ENCODE measurements at places on chromosomes 13 and 19. TPM values are rescaled to one million over a fixed set of nuclear protein-coding genes. Genes with fewer than 3 reads are reported as not detected.

The CD37 gene
- 1.1 TPM for total RNA-seq

- no peaks in the 10 kb centered on the region for H3K27me3 ChIP-seq
- H3K36me3 ChIP-seq = no peaks in the 10 kb centered on the region
- DNase-seq = peak; percentile 81
- H3K27ac ChIP-seq = no peak overlapping the region
Observed at GRCh38 chr13:64186071-64186470, 2770.4 kb upstream of the PCDH20 start.

DNA sequence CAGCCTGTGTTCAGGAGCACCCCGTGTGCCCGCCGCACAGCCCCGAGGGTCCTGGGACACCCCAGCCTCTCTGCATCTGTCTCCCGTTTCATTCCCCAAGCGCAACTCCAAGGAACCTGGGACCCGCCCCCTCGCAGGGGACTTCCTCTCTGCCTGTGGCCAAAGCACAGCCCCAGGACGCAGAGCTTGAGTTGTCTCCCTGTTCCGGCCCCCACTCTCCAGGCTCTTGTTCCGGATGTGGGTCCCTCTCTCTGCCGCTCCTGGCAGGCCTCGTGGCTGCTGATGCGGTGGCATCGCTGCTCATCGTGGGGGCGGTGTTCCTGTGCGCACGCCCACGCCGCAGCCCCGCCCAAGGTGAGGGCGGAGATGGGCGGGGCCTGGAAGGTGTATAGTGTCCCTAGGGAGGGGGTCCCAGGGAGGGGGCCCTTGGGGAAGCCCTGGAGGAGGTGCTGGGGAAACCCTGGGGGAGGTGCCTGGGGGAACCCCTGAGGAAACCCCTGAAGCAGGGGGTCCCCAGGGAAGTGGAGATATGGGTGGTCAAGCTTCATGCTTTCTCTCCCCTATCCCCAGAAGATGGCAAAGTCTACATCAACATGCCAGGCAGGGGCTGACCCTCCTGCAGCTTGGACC is 1.3 kb downstream of the HCST start:
- no peaks in the 10 kb centered on the region for H3K36me3 ChIP-seq
- peaks cover 27% of the 10 kb centered on the region for H3K27me3 ChIP-seq
- peaks cover 9% of the 10 kb centered on the region for H3K4me1 ChIP-seq
- peak; percentile 80 for DNase-seq
- peak overlapping the region; percentile 71 for H3K27ac ChIP-seq

GRCh38 chr19:17107546-17108452 is 32.2 kb downstream of the MYO9B start:
- peaks cover 14% of the 10 kb centered on the region for H3K4me1 ChIP-seq
- H3K4me3 ChIP-seq = no peak overlapping the region
- H3K27ac ChIP-seq = peak overlapping the region; percentile 7
- peak; percentile 73 for DNase-seq
- no peaks in the 10 kb centered on the region for H3K27me3 ChIP-seq
- peaks cover 39% of the 10 kb centered on the region for H3K36me3 ChIP-seq

DNA sequence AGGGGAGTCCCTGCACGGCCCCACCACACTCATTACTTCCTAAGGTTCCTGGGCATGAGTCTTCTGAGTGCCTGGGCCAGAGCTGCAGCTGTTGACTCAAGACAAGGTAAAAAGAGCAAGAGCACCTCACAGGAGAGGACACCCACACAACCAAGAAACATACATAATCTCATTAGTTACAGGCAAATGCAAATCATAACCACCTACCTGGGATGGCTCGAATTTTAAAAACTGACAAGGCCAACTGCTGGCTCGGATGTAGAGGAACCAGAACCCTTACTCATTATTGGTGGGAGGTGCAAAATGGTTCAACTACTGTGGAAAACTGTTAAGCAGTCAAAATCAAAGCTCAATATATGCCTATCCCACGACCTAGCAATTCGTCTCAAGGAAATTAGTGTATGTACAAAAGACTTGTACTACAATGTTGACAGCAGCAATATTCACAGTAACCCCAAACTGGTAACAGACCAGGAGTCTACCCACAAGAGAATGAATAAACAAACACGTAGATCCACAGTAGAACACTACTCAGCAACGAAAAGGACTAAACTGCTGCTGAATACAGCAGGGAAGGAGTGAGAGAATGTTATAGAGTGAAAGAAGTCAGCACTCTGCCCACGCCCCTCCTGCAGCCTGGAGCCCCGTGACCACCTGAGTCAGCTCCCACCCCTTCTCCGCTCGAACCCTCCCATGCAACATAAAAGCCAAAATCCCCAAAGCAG is 15.8 kb downstream of the AKT2 start:
- no peak overlapping the region for H3K4me3 ChIP-seq
- peaks cover 56% of the 10 kb centered on the region for H3K4me1 ChIP-seq
- H3K27me3 ChIP-seq = no peaks in the 10 kb centered on the region
- no peak for DNase-seq

DNA sequence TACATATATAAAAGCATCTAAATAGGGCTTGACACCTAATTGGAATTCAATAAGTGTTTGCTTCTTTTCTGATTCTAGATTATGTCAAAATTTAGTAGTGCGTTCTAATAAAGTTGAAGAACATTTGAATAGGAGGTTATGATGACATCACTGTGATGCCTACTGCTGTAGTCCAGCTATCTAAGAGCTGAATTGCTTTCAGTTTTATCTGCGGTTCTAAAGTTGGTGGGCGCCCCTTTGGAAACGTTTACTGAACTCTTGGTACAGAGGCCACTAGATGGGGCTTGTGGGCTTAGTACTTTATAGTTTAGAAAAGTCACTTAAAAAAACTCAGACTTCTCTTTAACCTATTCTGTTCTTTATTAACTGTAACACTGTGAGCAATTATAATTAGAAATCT is 776.9 kb downstream of the GPC5 start:
- no peak overlapping the region for H3K4me3 ChIP-seq
- no peaks in the 10 kb centered on the region for H3K36me3 ChIP-seq
- H3K27me3 ChIP-seq = no peaks in the 10 kb centered on the region
- DNase-seq = peak; percentile 52
- H3K4me1 ChIP-seq = no peaks in the 10 kb centered on the region

- no peaks in the 10 kb centered on the region for H3K27me3 ChIP-seq
- no peaks in the 10 kb centered on the region for H3K4me1 ChIP-seq
- H3K27ac ChIP-seq = no peak overlapping the region
Observed at GRCh38 chr13:67367399-67367798, 137.3 kb upstream of the PCDH9 start.

- no peak overlapping the region for H3K4me3 ChIP-seq
- peak overlapping the region; percentile 37 for H3K27ac ChIP-seq
- H3K4me1 ChIP-seq = peaks cover 13% of the 10 kb centered on the region
Observed at GRCh38 chr13:79749566-79749965, 268.6 kb downstream of the NDFIP2 start.

GRCh38 chr13:24106429-24106828 is 54.1 kb upstream of the SPATA13 start:
- no peak for DNase-seq
- H3K27me3 ChIP-seq = no peaks in the 10 kb centered on the region
- H3K4me1 ChIP-seq = no peaks in the 10 kb centered on the region
- no peaks in the 10 kb centered on the region for H3K36me3 ChIP-seq
- H3K4me3 ChIP-seq = no peak overlapping the region

The PIH1D1 gene
- 53.6 TPM for total RNA-seq

DNA sequence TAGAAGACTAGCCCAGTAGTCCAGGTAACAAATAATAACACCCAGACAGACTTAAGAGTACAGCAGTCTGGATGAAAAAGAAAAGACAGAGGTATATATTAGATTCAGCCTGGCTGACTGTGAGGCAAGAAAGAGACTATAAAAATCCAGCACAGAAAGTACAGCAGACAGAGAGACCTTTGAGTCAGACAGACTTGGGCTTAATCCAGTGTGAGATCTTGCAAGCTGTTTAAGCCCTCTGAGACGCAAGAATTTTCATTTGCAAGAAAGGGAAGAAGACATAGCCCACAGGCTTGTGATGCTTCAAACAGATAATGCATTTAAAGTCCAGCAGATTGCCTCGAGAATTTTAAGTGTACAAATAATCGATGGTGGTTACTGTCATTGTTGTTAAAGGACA is 471.4 kb downstream of the LIG4 start:
- H3K36me3 ChIP-seq = no peaks in the 10 kb centered on the region
- no peaks in the 10 kb centered on the region for H3K4me1 ChIP-seq
- peak; percentile 63 for DNase-seq
- no peak overlapping the region for H3K27ac ChIP-seq

The SULT2A1 gene
- total RNA-seq = not detected

DNA sequence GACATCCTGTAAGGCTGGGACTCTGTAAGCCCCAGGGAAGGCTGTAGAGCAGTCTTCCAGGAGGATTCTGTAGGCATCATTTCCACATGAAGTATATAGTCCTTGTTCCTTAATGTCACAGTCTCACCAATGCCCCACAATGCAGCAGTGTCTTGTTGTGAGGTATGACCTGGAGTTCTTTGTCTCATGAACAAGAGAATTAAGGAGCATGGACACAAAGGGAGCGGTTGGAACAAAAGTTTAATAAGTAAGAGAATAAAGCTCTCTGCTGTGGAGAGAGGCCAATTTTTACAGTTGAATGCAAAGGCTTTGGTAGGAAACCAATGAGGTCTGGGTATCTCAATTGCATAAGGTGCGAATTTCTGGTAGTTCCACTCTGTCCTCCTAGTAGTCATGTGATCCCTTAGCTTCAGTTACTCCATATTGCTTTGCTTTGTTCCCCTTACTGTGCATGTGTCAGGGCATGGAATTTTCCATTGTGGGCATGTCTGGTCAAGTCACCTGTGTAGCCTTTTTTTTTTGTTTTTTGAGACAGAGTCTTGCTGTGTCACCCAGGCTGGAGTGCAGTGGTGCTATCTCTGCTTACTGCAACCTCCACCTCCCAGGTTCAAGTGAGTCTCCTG is 124.3 kb upstream of the TMTC4 start:
- H3K4me3 ChIP-seq = no peak overlapping the region
- no peaks in the 10 kb centered on the region for H3K4me1 ChIP-seq
- no peak for DNase-seq
- H3K27ac ChIP-seq = no peak overlapping the region
- no peaks in the 10 kb centered on the region for H3K36me3 ChIP-seq

DNA sequence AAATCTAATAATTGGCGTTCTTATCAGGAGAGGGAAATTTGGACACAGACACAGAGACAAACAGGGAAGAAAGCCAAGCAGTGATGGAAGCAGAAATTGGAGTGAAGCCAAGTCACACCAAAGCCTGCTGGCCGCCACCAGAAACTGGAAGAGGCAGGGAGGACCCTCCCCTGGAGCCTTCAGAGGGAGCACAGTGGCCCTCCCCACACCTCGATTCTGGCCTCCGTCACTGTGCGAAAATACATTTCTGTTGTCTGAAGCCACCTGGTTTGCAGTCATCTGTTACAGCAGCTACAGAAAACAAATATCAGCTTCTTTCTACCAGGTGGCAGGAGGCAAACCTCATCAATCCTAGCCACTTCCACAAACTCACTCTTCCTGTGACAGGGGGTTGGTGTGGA is 8.3 kb upstream of the TLE6 start:
- peaks cover 35% of the 10 kb centered on the region for H3K4me1 ChIP-seq
- DNase-seq = peak; percentile 91
- H3K27me3 ChIP-seq = no peaks in the 10 kb centered on the region
- H3K27ac ChIP-seq = peak overlapping the region; percentile 67
